Fibroblast of the aortic adventitia (primary cell): ENCODE measurements at places on chromosomes 11 and 22. TPM values are rescaled to one million over a fixed set of nuclear protein-coding genes. Genes with fewer than 3 reads are reported as not detected.

- DNase-seq, result no peak
Measured at GRCh38 chr11:2133241-2134021, 5.8 kb downstream of the IGF2 start.

OR56A1 gene
- under 0.01 TPM in 1 of 2 replicates, not detected in the other for total RNA-seq

DNA sequence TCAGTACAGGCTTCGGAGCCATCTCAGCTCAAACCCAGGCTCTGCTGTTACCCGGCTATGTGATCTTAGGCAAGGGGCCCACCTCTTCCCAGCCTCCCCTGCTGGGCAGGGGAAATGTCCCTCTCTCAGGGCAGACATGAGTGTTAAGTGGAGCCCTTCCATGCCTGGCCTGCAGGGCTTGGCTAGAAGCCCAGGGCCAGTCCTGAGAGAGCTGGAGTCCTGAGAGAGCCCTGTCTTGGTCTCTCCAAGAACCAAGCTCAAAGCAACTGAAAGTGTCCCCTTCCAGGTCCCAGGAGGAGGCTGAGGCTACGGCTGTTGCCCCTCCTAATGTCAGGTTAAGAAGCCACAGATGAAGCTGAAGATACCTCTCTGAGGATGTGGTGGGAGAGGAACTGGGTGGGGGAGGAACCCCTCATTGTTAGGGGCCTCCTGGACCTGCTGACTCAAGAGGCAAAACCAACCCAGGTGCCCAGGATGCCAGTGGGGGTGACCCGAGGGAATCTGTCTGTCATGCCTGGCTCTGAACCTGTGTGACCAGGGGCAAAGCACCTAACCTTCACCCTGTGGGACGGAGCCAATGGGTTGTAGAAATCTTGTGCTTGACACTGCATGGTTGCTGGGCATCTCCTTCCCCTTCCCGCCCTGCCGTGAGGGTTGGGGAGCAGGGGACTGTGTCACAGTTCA lies 4.2 kb downstream of the ZP1 start:
- peak; percentile 53 for DNase-seq

DNA sequence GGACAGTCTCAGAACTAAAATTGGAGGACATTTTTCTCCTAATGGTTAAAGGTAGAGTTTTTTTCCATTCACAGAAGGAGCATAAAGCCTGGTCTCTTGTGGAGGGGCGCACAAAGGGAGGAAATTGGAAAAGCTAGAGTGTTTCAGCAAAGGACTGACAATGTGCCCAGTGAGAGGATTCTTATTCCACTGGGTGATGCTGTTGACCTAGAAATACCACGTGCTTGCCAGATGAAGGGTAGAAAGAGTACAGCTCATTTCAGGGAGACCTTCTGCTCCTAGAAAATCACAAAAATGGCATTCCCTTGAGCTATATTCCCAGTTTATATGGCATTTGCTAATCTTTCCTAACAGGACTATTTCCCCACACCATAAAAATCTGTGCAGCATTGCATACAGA lies 21.1 kb downstream of the MS4A6E start:
- no peak for DNase-seq

DNA sequence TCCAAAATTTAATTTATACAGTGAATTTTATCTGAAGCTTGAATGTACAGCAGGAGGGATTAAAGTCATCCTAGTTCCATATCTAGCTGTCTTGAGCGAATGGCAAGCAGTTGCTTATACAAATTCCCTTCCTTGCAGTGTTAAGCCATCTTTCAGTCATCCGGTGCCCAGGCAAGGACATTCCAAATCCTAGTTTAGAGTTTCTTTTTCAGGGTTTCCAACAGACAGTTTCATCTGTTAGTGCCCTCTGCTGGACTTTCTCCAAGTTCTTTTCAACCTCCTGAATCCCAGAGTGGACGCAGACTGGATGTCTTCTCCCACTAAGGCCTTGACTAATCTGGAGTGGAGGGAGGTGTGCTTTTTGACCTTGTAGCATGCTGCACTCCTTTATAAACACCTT lies 45.4 kb downstream of the GRAMD1B start:
- peak; percentile 42 for DNase-seq

GRCh38 chr11:102843489-102843888 lies at the start of gene MMP3:
Gene MMP3, minus strand, starts transcription at chr11:102843609. Its CDS starts 63 bp downstream, at chr11:102843546.
- no peak for DNase-seq

- DNase-seq, result no peak
Measured at GRCh38 chr11:34145847-34146381, 40.5 kb downstream of the NAT10 start.
